CD4-positive, alpha-beta T cell treated with Interleukin-12 subunit alpha and Interleukin-12 subunit beta, for 1 hour (primary cell): ENCODE measurements at places on chromosomes 1 and 21.
A peak's percentile ranks its signal among the peaks of the same experiment; 100 is the strongest.

GRCh38 chr1:6389971-6390370, 3.6 kb downstream of the ACOT7 start:
- DNase-seq, result no peak

- DNase-seq, result no peak
These were observed 10.0 kb upstream of the OLIG2 start for GRCh38 chr21:33015756-33016155.

GRCh38 chr1:110603058-110603457, 3.1 kb downstream of the KCNA2 start:
- no peak for DNase-seq

GRCh38 chr1:230031131-230031530, 35.9 kb upstream of the GALNT2 start:
- DNase-seq, result no peak

DNA sequence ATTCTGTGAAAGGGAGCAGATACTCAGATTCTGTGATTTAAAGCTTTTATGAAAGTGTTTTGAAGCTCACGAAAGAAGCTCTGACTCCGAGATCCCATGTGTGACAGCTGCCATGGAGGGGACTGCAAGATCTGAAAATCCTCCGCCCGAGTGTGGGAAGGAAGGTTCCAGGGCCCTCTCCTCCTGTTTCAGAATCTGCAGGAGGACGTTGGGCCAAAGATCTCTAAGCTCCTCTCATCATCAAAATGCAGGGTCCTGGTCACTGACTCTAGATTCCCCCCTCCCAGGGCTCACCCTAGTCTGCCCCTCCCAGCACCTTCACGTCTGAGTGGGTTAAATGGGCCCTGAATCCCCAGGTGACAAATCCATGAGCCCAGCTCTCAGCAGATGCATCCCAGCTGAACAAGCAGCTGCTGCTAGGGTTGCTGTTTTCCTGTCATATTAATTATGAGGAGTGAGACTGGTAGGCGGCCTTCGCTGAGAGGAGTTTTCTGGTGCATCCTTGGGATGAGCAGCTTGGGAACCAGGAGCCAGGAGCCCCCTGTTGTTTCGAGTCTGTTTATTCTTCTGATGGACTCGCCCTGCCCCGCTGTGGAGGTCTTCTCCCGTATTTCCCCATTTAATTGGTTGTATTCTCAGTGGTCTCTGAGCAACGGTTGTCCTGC, 402.0 kb downstream of the MATN1 start:
- no peak for DNase-seq

DNA sequence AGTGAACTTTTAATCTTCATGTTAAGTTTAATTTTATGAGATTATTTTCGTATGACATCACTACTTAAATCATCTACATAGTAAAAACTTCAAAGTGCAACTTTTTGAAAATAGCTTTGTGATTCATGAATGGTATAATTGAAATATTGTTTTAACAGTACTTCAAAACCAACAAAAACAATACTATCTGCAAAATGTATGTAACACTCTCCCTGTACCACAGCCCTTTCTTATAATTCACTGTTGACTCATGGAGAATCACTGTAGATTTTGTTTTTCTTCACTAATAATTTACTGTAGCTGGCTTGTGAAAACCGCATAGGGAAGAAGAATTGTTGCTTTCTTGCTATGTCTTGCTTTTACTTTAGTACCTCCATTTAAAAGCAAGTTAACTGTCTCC, 301.4 kb upstream of the ADAMTS5 start:
- DNase-seq, result no peak

- DNase-seq, result no peak
These were observed 450.8 kb downstream of the USP25 start for GRCh38 chr21:16180614-16181013.

- DNase-seq, result peak; percentile 90
These were observed at the start of gene TMEM69 for GRCh38 chr1:45687754-45688740. Gene TMEM69 (plus strand): TSS chr1:45688181. CDS start chr1:45691069, 2,888 bp downstream.

GRCh38 chr21:42578761-42579415, 65.2 kb downstream of the SLC37A1 start:
- DNase-seq, result no peak

DNA sequence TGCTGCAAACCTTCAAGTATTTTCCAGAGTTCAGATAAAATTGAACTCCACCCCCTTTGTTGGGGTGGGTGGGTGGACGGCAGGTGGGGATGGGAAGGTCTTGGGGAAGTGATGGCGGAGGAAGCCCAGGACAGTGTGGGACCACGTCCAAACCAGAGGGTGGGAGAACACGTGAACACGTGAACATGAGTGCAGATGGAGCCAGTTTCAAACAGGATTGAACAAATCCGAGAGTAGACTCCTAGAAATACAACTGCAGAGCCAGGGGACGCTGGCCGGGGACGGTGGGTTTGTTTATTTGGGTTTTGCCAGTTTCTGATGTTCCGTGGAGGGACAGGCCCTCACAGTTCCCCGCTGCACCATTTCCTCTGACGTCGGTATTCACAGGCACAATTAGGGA, 2.9 kb downstream of the KRTAP10-2 start:
- no peak for DNase-seq

GRCh38 chr1:54987919-54988705, 7.7 kb downstream of the TMEM61 start:
- no peak for DNase-seq

- DNase-seq, result no peak
These were observed 18.4 kb downstream of the MATN1 start for GRCh38 chr1:30704765-30705509.

GRCh38 chr1:172809750-172810149, 150.8 kb downstream of the FASLG start:
- no peak for DNase-seq

GRCh38 chr1:156200044-156200443, 6.1 kb downstream of the SLC25A44 start:
- no peak for DNase-seq

GRCh38 chr1:221907166-221907932, 165.5 kb upstream of the DUSP10 start:
- no peak for DNase-seq

DNA sequence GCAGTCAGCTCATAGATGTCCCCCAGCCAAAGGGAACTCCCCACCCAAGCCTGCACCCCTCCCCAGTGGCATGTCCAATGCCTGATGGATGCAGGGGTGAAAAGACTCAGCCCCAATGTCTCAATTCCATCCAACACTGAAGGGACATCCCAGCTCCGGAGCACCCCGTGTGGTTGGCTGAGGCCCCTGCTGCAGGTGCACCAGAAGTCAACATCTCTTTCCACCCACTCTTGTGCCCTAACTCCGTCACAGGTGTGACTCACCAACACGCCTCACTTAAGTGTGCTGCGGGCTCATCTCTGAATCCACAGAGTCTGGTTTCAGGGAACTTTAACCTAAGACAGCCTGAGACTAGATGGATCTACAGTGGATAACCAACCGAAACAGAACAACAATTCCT, 40.9 kb upstream of the ZBTB18 start:
- DNase-seq, result no peak

DNA sequence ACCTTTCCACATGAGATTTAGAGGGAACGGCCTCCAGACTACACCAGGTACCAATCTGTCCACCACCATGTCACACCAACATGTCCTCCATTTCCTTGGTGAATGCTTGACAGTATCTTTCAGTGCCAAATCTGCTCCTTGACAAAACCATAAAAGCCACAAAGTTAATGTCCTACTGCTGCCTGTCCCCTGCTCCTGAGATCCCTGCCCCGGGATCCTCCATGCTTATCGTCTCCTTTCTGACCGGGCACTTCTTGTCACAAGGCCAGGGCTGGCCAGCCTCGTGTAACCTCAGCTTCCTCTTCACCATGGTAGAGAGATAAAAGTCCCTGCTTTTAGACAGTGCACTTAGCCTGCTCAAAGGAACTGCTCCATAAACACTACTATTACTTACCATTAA, 136.2 kb downstream of the NAV1 start:
- DNase-seq, result no peak

- no peak for DNase-seq
These were observed 11.6 kb downstream of the AGPAT3 start for GRCh38 chr21:43876605-43877004.

- no peak for DNase-seq
These were observed 11.2 kb downstream of the ABCG1 start for GRCh38 chr21:42230178-42230577.

DNA sequence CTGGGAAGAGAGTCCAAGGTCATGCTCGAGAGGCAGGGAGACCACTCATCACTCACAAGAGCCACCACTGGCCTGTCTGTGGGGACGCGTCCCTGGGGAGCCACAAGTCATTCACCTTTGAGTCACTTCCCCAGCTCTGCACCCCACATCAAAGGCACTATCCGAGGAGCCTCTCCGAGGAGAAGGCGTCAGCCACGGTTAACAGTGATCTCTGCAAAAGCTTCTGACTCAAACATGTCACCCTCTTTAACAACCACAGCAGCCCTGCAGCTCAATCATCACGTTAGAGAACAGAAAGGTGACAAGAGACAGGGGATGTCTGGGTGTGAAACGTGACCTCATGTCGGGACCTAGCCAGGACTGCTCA, 9.0 kb downstream of the LRRC47 start:
- no peak for DNase-seq
